ENCODE measurements at places on chromosomes 7 and 10.
A peak's percentile ranks its signal among the peaks of the same experiment; 100 is the strongest.

- DNase-seq = no peak
Measured at GRCh38 chr7:82789883-82790609, 346.5 kb upstream of the CACNA2D1 start.

DNA sequence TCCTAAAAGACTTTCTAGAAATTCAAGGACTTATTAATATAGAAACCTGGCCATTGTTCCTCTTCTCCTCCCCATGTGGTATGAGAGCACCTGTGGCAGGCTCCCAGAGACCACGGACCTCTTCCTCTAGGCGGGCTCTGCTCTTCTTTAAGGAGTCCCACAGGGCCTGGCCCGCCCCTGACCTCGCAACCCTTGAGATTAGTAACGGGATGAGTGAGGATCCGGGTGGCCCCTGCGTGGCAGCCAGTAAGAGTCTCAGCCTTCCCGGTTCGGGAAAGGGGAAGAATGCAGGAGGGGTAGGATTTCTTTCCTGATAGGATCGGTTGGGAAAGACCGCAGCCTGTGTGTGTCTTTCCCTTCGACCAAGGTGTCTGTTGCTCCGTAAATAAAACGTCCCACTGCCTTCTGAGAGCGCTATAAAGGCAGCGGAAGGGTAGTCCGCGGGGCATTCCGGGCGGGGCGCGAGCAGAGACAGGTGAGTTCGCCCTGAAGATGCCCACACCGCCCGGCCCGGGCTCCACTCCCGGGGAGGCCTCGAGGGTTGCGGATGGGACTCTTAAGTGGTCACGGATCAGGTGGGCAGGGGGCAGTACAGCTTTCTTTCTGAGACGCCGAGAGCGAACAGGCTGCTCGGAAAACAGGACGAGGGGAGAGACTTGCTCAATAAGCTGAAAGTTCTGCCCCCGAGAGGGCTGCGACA lies at the start of gene SLC26A4:
Gene SLC26A4 (plus strand): TSS at position 448 of the 700 bp plus-strand sequence. CDS start 814 bp downstream, outside the sequence.
- no peak for DNase-seq

DNA sequence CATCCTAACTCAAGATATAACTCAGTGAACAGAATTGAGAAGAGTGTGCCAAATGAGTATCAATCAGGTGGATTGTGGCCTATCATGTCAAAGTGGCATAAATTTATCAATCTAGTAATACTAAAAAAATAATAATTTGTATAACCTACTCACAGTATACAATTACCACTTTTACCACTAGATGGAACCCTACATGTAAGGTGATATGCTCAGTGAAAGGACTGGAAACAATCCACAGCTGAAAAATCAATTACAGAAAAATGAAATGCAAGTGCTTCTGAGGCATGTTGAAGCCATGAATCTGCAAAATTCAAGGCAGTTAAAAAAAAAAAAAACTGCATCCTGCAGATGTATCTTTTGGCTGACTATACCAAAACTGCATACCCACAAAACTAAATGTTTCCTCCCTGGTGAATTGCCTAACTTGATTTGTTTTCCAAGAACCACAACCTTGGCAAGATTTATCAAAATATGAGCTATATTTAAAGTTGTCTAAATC lies 13.9 kb downstream of the ARHGAP19 start:
- DNase-seq = no peak

DNA sequence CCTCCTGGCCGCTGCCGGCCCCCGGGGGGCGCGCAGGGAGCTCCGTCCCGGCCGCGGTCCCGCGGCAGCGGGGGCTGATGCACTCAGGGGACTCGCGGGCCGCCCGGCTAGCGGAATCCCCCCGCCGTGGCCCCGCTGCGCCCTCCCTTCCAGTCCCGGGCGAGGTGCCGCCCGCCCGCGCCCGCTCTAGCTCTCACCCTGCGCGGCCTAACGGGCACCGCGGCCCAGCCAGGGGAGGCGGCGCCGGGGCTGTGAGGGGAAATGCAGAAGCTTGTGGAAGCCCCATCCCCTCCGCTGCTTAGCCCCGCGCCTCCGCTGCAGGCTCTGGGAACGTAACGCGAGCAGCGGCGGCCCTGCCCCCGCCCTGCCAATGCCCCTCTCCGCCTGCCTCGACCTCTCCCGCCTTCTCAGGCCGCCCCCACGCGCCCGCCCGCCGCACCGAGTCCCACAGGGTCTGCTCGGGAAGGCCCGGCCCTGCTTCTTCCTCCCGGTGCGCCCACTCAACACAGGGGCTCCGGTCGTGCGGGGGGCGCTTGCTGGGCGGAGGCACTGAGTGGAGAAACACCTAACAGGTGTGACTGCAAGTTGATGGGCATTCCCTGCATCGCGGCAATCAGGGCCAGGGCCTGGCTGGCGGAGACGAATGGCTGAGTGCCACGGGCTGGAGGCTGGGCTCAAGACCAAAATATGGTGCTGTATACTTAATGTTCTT lies 384 bp upstream of the TMEM229A start:
- DNase-seq = no peak

GRCh38 chr10:122462533-122463465 lies 1.4 kb downstream of the HTRA1 start:
- DNase-seq = no peak

GRCh38 chr7:3917436-3917835 lies 616.4 kb downstream of the SDK1 start:
- no peak for DNase-seq

GRCh38 chr10:69069090-69070042 lies 18.5 kb upstream of the SRGN start:
- no peak for DNase-seq

DNA sequence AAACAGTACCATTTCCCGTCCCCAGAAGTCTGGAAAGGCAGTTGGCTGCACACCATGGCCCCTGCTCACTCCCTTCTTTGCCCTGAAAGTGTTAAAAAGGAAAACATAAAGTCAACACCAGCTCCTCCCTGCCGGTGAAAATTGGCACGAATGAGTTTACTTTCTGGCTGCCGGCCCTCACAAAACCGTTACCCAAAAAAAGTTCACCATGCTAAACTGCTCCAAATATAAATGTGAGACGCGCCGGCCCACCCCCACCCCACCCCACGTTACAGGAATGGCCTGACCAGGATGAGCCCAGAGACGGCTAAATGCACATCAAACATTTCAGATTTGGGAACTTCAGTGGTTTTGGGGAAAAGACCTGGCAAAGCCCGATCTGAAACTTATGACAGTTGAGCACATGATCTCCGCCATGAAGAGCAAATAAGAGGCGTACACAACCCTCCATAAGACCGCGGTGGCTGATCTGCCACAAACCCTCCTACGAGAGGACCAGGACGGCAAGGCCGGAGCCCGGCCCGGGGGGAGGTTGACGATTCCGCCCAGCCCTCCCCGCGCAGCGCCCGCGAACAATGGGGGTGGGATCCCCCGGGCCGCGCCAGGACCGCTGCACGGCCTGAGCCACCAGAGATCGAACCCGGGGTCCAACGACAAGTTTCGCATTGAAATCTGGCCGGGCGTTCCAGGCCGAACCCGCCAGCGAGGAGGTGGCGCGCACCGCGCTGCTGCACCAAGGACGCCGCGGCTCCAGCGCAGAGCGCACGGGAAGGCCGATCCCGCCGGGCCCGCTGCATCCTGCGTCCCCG lies 952 bp downstream of the DIP2C start:
- DNase-seq = peak; percentile 52

GRCh38 chr7:44097064-44097932 lies 6.8 kb upstream of the AEBP1 start:
- DNase-seq = no peak

DNA sequence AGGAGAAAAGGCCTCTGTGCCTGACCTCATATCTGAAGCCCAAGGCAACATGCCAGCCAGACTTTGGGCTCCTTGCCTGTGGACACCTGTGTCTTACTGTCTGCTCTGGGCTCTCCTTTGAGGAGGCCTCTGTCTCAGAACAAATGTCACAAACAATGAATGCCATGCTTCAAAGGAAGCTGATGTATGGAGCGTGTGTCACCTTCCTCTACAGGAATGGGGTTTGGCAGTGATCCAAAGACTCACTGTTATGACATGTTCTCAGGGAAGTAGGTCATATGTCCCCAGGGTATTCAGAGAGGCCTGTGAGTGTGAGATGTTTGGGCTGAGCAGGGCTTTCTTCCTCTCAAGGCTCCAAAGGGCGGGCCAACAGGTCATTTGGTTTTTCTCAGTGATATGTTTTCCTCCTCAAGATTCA lies 38.4 kb downstream of the PTPRE start:
- DNase-seq = no peak

GRCh38 chr10:23310404-23310803 lies 34.2 kb downstream of the C10orf67 start:
- DNase-seq = no peak

GRCh38 chr7:69465262-69465661 lies 133.0 kb upstream of the AUTS2 start:
- no peak for DNase-seq

DNA sequence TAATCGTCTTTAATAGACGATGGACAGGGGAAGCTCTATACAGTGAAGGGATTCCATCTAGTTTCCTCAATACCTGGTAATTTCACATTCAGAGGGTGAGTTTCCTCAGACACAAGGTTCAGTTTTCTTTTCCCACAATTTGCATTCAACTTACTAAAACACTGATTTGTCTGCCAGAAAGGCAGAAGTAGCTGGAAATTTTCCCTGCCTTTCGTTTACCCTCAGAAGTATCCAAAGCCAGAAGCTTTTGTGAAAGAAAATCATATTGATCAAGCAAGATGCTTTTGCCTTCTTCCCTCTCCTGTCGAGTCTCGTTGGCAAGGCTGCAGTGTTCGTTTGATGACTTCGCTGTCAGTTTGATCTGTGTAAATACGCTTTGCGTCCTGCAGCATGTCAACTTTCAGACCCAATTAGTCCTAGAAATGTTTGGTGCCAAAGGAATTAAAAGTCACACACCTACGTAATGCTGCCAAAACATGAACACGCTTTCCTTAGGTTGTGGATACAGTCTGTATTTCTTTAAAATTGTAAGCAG lies 631.9 kb upstream of the FOXK1 start:
- DNase-seq = no peak

DNA sequence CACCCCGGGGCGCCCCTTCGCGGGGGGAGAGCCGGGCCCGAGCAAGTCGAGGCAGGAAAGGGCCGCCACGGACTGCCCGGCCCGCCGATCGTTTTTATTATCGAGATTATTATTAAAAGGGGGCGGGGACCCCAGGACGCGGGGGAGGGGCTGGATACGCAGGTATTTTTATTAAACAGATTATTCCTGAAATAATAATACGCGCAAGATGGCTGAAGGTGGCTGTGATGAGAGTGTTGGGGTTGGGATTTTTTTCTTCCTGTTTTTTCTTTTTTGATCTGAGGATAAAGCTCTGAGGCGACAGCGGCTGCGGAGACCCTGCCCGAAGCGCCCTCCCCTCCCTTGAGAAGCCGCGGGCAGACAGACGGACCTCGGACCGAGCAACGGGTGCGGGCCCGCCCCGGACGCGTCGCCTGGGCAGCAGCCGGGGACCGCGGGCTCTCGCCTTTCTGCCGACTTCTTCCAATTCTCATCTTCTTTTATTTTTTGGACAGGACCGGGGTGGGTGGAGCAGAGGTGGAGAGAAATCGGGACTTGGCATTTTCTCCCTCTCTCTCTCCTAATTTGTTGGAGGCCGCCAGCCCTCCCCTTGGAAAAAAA lies 1.4 kb upstream of the TRIM8 start:
- peak; percentile 60 for DNase-seq

GRCh38 chr10:74072503-74072902 lies 74.6 kb downstream of the VCL start:
- DNase-seq = no peak

DNA sequence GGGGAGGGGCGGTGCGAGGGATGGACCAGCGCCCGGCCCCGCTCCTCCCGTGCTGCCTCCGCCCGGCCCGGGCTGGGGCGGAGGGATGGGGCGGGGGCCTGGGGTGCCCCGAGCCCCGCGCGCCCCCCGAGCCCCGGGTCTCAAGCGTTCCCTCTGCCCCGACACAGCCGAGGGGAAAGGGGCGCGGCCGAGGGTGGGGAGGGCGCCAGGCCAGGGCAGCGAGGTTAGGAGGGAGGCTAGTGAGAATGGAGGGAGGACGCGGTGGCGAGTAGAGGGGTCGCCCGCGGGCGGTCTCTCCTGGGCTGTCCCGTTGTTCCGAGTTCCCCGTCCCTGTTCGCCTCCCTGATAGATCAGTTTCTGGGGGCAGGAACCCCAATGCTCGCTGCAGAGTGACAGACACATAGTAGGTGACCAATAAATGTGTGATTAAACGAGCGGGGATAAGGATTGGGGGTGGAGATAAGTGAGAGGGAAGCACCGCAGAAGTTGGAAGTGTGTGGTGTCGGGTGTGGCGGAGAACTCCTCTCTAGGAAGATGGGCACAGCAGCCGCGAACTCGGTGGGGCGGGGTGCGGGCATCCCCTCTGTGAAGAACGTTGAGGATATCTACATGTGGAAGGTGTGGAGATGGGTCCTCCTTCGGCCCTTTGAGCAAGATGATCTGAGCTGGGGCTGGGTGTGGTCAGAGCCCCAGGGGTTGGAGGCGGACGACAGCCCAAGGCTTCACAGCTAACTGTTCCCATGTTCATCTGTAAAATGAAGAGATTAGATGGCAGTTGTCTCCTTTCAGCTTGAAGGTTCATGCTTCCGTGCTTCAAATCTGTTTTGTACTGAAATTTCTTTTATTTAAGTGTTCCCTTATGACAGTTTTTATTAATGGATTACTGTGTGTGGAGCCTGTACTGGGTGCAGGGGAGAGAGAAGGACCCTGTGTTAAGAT lies 580 bp downstream of the ZNF775 start:
- DNase-seq = peak; percentile 66

All from left colon (tissue), 2 donors.